CD4-positive, alpha-beta T cell treated with Interleukin-10 for 1 hour (primary cell): ENCODE measurements at places on chromosomes 4 and X.
A peak's percentile ranks its signal among the peaks of the same experiment; 100 is the strongest.

DNA sequence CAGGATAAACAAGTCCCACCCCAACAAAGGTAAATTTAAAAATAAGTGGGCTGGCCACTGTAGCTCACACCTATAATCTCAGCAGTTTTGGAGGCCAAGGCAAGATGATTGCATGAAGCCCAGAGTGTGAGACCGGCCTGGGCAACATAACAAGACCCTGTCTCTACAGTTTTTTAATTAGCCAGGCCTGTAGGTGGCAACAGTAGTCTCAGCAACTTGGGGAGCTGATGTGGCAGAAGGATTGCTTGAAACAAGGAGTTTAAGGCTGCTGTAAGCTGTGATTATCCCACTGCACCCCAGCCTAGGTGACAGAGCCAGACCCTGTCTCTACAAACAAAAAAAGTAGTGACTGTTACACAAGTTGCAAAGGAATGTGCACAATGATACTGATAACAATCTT is 74.6 kb upstream of the FAAH2 start:
- DNase-seq: no peak

DNA sequence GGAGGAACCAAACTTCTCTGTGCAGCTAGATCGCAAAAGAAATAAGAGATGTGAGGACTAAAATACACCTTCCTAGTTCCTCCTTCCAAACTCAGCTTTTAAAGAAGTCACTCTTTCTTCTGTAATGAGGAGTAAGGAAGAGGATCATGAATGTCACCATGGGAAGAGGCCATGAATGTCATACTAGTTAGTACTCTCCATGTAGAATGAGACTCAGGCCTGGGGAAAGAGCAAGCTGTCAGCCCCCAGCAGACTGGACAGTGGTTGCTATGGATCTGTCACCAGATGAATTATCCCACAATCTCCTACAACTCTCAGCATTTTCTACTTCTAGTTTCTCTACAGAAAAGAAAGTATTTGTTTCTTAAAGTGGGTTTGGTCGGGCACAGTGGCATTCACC is 57.1 kb upstream of the PRDM8 start:
- DNase-seq: no peak

GRCh38 chr4:30535255-30535654 is 184.9 kb upstream of the PCDH7 start:
- no peak for DNase-seq

GRCh38 chr4:153223930-153224329 is 19.7 kb downstream of the TRIM2 start:
- no peak for DNase-seq

DNA sequence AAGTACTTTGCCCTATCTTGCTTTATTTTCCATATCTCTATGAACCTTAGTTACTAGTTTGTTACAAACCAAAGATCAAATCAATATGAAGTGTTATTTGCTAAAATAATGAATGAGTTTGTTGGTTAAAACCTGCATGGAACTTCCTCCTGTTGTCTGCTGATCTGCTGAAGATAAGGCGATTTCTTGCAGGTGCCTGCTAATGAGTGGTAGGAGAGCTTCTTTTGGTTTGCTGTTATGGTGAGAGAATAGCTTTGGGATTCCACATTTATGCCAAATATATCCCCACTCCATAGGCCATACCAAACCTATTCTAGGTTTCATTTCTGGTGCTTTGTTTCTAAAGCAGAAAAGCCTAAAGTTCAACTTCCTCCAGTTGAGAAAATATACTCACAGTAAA is 103.8 kb upstream of the PCDH10 start:
- DNase-seq: no peak

- DNase-seq: no peak
Observed at GRCh38 chrX:19673375-19674040, 158.2 kb upstream of the MAP3K15 start.

GRCh38 chr4:139144161-139144859 is 32.7 kb downstream of the ELF2 start:
- DNase-seq: no peak

- DNase-seq: peak; percentile 49
Observed at GRCh38 chr4:82865592-82865991, 25.4 kb downstream of the SEC31A start.

GRCh38 chr4:38119668-38120385 is 159.6 kb downstream of the PTTG2 start:
- DNase-seq: no peak

- DNase-seq: no peak
Observed at GRCh38 chr4:77232653-77233052, 75.6 kb downstream of the CCNG2 start.

- DNase-seq: no peak
Observed at GRCh38 chr4:47075262-47075661, 43.9 kb downstream of the GABRB1 start.

GRCh38 chrX:138127314-138127713 is 561.4 kb downstream of the ZIC3 start:
- no peak for DNase-seq

GRCh38 chr4:133263104-133263503 is 114.0 kb downstream of the PCDH10 start:
- DNase-seq: no peak

DNA sequence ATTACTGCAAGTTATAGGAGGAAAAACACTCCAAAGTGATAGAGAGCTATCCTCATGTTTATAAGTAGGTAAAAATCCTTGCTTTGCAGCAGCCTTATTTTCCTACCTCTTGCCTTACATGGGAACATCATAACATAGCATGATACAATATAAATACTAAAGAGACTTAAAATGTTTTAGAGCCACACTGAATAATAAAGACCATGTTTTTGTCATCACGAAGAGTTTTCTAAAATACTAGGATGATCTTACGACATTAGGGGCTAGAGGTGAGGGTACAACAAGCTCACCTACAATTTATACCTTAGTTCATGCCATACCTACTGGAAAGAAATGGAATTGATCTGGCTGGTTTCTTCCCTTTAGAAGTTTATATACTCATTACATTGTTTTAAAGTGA is 184.8 kb downstream of the FBXW7 start:
- no peak for DNase-seq

DNA sequence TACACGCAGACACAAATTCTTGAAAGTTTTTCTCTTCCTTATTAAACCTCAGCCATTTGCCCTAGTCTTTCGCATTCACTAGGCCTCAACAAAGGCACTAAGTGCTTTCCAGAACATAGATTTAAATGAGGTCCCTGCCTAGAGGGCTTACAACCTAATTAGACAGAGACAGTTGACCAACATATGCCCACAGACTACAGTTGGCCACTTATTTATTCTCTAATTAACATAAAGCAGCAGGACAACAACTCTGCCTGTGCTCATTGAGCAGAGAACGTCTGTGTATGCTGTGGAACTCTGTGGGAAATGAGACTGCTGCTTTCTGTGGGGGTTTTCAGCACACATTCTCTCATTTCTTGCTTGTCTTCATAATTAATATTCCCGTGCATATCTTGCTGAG is 303.0 kb upstream of the TACR3 start:
- no peak for DNase-seq

DNA sequence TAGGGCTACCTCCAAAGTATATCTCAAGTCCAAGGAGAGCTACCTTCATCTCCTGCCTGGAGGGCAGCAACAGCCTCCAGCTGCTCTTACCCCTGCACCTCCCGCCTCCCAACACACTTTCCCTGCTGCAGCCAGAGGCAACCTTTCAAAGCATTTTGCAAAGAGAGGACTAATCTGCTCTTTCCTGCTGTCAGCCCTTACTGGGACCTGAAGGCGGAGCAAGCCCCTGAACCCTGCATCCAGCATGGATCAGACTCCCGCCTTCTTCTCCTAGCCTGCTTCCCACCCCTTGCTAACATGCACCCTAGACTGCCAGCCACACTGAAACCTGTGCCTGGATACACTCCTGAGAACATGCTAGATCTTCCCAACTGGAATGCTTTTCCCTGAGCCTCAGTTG is 37.7 kb upstream of the VMA21 start:
- no peak for DNase-seq

DNA sequence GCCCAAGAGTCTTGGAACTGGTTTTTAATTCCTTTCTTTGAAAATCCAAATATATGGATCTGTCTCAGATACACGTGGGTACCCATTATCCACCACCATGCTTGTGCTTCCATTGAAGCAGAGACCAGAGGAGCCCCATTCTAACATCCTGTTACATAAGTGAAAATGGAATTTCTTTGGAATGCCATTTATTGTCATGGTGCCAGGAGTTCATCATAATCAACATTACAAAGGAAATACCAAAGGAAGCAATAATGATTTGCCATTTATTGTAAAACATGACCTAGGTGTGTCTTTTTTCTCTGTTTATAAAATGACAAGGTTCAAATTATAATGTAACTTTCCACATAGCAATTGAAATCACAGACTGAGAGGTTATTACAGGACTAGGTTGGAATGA is 61.7 kb downstream of the PALLD start:
- no peak for DNase-seq

DNA sequence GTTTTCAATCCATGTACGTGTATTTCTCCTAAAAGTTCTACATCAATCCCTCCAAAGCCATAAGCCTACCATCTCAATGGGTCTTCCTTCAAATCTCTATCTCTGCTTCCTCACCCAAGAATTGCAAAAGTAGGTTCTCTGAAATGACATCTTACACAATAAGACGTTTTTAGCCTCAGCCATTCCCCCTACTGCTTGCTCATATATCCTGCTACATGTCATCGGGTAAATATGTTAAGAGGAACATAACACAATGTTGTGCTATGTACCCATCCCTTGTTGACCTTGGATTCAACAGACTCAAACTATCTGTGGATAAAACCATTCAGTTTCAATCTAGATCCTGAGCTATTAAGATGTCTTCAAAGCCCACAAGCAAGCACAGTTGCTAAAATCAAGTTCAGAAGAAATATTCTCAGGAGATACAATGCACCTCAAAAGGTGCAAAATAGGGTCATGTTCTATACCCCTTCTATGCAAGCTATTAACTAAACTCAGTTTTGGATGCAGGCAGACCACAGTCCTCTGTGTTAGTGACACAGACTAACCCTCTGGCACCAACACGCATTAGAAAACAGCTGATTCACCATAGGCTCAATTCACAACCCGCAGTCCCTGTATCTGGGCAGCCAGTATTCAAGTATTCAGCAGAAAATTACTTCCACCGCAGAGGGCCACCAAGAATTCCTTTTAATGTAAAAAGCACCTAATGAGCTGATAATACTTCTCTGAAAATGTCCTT is 56.8 kb downstream of the CD99L2 start:
- DNase-seq: no peak

DNA sequence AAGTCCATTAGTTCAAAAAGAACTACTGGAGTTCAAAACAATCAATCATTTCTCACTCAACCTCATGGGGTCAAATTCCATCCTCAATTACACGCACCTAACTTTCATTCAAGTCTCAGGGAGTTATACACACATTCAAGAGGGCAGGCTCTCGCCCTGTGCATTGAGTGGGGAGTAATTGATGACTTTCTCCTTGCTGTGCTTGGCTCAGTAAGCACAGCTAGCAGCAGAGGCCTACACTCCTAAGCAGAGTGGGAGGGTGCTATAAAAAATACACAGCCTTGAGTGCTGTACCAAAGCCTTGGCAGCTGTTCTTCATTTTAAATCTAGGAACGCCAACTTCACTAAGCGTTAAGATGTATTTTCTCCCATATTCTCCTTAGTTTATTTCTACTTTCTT is 958.3 kb upstream of the ADGRL3 start:
- no peak for DNase-seq
